CD14-positive monocyte (primary cell): ENCODE measurements at places on chromosomes 12 and 14. TPM values are rescaled to one million over a fixed set of nuclear protein-coding genes. Genes with fewer than 3 reads are reported as not detected.

DNA sequence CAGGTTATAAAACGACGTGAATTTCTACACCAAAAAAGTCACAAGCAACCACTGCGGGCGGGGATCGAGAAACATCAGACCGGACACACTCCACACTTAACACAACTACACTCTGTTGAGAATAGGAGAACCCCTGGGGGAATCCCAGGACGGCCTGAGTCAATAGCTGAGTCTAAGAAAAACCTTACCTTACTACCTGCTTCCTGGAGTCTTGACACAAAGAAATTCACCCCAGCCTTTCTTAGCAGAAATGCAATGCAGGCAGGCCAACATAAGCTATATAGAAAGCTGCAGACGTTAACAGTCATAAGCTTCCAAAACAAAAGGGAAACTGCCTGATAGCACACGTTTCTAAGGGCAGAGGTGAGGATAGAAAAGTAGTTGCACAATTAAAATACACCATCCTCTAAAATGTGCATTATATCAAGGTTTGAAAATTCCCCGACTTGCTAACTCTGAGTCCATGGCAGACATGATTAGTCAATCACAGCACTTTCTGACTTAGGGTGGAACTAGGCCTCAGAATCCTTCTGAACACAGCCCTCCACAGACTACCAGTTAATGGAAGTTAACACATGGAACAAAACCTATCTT, 68.0 kb downstream of the CCDC88C start:
- peak overlapping the region; percentile 26 for H3K27ac ChIP-seq
- peaks cover 63% of the 10 kb centered on the region for H3K4me1 ChIP-seq
- H3K4me3 ChIP-seq: no peak overlapping the region
- peak; percentile 54 for DNase-seq
- peaks cover 21% of the 10 kb centered on the region for H3K36me3 ChIP-seq
- H3K27me3 ChIP-seq: no peaks in the 10 kb centered on the region

GRCh38 chr14:103073876-103074728, 9.9 kb upstream of the LBHD2 start:
- no peaks in the 10 kb centered on the region for H3K36me3 ChIP-seq
- H3K4me3 ChIP-seq: no peak overlapping the region
- H3K4me1 ChIP-seq: peaks cover 17% of the 10 kb centered on the region
- no peak for DNase-seq
- no peaks in the 10 kb centered on the region for H3K27me3 ChIP-seq

GRCh38 chr12:108635997-108636808, 2.5 kb upstream of the SELPLG start:
- peak overlapping the region; percentile 88 for H3K4me3 ChIP-seq
- H3K27me3 ChIP-seq: no peaks in the 10 kb centered on the region
- no peaks in the 10 kb centered on the region for H3K36me3 ChIP-seq
- peak overlapping the region; percentile 98 for H3K27ac ChIP-seq
- DNase-seq: no peak

TAS2R13 gene
- polyA plus RNA-seq: not detected

DNA sequence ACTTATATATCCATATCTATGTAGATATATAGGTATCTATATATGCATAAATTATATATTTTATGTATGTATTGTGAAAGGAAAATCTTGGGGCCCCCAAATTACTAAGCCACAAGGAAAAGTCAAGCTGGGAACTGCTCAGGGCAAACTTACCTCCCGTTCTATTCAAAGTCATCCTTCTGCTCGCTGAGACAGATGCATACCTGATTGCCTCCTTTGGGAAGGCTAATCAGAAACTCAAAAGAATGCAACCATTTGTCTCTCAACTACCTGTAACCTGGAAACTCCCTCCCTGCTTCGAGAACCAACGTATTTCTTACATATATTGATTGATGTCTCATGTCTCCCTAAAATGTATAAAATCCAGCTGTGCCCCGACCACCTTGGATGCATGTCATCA, 58.8 kb upstream of the C14orf132 start:
- peaks cover 3% of the 10 kb centered on the region for H3K27me3 ChIP-seq
- H3K4me1 ChIP-seq: no peaks in the 10 kb centered on the region
- no peak overlapping the region for H3K4me3 ChIP-seq
- no peak for DNase-seq
- no peaks in the 10 kb centered on the region for H3K36me3 ChIP-seq

DNA sequence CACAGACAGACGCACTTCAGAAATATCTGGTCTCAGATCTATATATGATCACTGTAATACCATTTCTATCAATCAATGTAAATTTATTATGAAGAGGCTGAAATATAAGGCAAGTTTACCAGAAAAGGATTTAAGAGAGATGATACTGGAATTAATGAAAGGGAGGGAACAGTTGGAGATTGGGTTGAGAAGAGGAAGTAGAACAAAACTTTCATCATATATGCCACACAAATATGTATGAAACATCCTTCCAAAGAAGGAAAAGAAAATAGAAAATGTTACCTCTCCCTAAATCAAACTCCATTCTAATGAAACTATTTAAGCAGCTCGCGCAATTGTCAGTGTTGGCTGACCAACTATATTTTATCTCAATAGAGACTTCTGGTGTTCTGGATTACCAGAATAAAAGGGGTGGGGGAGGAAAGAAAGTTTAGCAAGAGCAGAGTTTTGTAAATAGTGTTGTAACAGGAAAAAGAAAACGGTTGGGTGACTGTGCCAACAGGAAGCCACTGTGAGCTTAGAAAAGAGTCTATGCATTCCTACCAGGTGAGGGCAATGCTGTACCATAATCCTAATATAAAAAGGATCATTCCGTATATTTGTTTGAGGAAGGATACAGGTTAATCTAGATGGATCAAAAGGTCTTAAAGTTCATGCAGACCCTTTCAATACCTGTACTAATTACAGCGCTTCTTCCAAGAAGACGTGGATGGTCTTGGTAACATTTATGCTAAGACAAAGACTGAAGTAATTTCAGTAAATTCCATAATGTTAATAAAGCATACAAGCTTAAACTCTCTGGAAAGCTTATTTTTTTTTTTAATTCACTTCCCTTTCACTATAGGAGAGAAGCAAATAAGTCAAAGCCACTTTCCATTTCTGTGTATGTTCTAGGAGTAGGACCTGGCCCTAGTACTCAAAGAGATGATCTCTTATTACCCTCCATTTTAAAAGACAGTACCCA, 14.5 kb upstream of the LLPH start:
- peaks cover 66% of the 10 kb centered on the region for H3K4me1 ChIP-seq
- H3K27me3 ChIP-seq: no peaks in the 10 kb centered on the region
- peak; percentile 90 for DNase-seq
- H3K36me3 ChIP-seq: peaks cover 35% of the 10 kb centered on the region

DNA sequence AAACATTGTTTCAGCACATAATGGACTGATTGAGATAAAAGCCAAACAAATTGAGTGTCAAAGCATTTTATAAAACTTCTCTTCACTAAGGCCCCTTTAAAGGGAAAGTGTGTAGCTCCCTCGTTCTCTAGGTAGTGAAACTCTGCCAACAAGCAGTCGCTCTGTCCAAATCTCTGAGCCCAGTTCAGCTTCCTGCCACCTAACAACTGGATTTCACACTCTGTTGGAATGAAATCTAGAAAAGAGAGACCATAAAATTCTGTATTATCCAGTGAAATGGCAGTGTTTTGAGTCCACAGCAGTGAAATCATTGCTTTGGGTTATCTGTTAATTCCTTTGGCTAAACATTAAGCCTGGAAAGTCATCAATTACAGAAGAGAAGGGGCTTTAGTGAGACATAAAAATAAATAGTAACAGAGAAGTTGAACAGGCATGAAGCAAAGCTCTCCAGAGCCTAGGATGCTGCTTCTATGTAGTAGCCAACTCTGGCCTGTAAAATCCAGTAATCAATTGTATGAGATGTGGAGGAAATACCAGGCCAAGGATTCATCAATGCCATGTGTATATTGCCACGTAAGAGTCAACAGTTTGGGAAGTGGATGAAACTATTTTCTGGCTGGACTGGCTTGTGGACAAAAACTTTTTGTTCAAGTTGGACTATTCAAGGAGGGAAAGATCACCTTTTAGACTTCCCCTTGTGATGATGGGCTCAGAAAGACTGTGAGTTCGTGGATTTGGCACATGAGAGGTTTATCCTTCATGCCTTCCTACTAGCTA, 122.5 kb downstream of the WIF1 start:
- no peaks in the 10 kb centered on the region for H3K4me1 ChIP-seq
- no peaks in the 10 kb centered on the region for H3K36me3 ChIP-seq
- H3K27me3 ChIP-seq: no peaks in the 10 kb centered on the region
- H3K4me3 ChIP-seq: no peak overlapping the region

- H3K4me1 ChIP-seq: no peaks in the 10 kb centered on the region
- DNase-seq: no peak
Observed at GRCh38 chr12:41032386-41032785, 155.7 kb upstream of the PDZRN4 start.

- H3K4me1 ChIP-seq: no peaks in the 10 kb centered on the region
- H3K27me3 ChIP-seq: no peaks in the 10 kb centered on the region
- H3K27ac ChIP-seq: no peak overlapping the region
- H3K4me3 ChIP-seq: no peak overlapping the region
- no peaks in the 10 kb centered on the region for H3K36me3 ChIP-seq
- no peak for DNase-seq
Observed at GRCh38 chr12:97404543-97404942, 58.1 kb upstream of the RMST start.

- H3K27ac ChIP-seq: no peak overlapping the region
- H3K27me3 ChIP-seq: no peaks in the 10 kb centered on the region
Observed at GRCh38 chr12:88918161-88918560, 337.9 kb upstream of the KITLG start.

KRT83 gene
- polyA plus RNA-seq: not detected

DNA sequence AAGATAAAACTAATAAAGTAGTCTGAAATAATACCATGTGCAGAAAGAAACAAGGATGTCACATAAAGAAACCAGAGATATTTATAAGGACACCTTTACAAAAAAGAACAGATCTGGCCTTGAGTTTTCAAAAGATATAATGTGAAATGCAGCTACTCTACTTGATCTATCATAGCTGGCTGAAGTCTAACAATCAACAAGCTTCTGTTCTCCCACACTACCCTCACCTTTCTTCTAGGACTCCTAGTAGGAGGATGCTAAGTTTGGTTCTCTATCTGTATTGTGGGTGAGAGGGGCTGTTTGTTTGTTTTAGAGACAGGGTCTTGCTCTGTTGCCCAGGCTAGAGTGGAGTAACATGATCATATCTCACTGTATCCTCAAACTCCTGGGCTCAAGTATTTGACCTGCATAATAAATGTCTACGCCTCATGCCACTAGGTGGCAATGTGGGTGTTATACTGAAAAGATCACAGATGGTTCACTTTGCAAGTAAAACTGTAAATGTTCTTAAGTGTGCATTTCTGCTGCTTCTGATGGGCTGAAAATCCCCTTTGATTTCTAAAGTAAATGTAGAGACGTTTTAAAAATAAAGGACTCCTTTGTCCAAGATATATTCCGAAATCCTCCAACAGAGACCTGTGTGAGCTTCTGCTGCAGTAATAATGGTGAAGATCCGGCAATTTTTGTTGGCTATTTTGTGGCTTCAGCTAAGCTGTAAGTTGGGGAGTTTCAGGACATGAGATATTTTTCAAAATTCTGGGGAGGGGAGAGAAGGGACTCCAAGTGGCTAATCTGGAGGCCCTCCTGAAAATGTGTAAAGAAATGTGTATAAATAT, 269.3 kb downstream of the DAD1 start:
- no peaks in the 10 kb centered on the region for H3K27me3 ChIP-seq
- H3K4me1 ChIP-seq: no peaks in the 10 kb centered on the region
- no peak for DNase-seq
- H3K4me3 ChIP-seq: no peak overlapping the region
- H3K27ac ChIP-seq: no peak overlapping the region

GRCh38 chr12:65269603-65270002, 8.9 kb upstream of the MSRB3 start:
- H3K4me3 ChIP-seq: no peak overlapping the region
- H3K27ac ChIP-seq: no peak overlapping the region
- no peaks in the 10 kb centered on the region for H3K4me1 ChIP-seq
- H3K36me3 ChIP-seq: no peaks in the 10 kb centered on the region
- no peak for DNase-seq

GRCh38 chr12:13788626-13789025, 192.8 kb downstream of the GRIN2B start:
- H3K27me3 ChIP-seq: no peaks in the 10 kb centered on the region
- no peaks in the 10 kb centered on the region for H3K36me3 ChIP-seq
- H3K27ac ChIP-seq: no peak overlapping the region
- no peak overlapping the region for H3K4me3 ChIP-seq
- no peak for DNase-seq
- no peaks in the 10 kb centered on the region for H3K4me1 ChIP-seq

- no peaks in the 10 kb centered on the region for H3K4me1 ChIP-seq
- peaks cover 2% of the 10 kb centered on the region for H3K27me3 ChIP-seq
- no peak overlapping the region for H3K27ac ChIP-seq
- no peak overlapping the region for H3K4me3 ChIP-seq
Observed at GRCh38 chr14:96206461-96206860, 1.8 kb downstream of the BDKRB2 start.

DNA sequence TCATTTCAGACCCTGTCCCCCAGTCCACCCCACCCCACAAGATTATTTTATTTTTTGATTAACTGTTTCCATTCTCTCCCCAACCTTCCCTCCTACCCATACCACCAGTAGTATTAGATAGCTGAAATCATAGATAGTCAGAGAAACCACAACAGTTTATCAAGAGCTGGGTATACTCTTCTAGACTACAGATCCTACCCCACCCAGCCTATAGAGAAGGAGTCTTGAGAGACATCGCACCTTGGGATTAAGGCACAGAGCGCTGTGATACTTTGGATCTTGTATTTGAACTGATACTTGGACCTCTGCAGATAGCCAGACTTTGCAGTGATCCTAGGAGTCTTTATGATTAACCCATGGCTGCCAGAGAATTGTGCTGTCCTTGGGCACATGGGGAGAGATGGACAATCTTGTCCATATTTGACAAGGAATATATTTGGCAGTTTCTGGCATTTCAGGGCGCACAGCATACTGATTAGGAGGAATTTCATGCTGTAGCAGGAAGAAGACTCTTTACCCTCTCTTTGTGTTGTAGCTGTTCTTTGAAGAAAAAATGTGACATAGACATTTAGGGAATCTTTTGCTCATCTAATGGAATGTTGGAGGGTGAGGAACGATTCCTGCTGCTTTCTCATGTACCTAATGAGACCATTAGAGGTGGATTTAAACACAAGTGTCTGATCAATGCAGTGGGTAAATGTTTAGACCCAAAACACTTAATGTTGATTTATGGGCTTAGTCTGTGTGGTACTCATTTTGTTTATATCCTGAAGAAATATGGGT, 982 bp downstream of the RBMS2 start:
- peak overlapping the region; percentile 84 for H3K4me3 ChIP-seq
- peaks cover 50% of the 10 kb centered on the region for H3K4me1 ChIP-seq
- H3K27me3 ChIP-seq: no peaks in the 10 kb centered on the region

GRCh38 chr12:21552635-21553328, 26.7 kb downstream of the SPX start:
- no peak overlapping the region for H3K4me3 ChIP-seq
- no peak overlapping the region for H3K27ac ChIP-seq
- no peaks in the 10 kb centered on the region for H3K27me3 ChIP-seq
